Choroid plexus epithelial cell (primary cell): ENCODE measurements at places on chromosomes 11 and 22.
A peak's percentile ranks its signal among the peaks of the same experiment; 100 is the strongest.

GRCh38 chr11:10599388-10600175, 31.1 kb upstream of the LYVE1 start:
- DNase-seq, result peak; percentile 88

- DNase-seq, result no peak
These were observed 17.0 kb upstream of the CDON start for GRCh38 chr11:126079621-126080124.

GRCh38 chr11:44988111-44988510, 37.4 kb upstream of the TP53I11 start:
- no peak for DNase-seq

- no peak for DNase-seq
These were observed 80.8 kb downstream of the NAT10 start for GRCh38 chr11:34185926-34186841.

- no peak for DNase-seq
These were observed 154.4 kb downstream of the NAV2 start for GRCh38 chr11:19867064-19867463.

DNA sequence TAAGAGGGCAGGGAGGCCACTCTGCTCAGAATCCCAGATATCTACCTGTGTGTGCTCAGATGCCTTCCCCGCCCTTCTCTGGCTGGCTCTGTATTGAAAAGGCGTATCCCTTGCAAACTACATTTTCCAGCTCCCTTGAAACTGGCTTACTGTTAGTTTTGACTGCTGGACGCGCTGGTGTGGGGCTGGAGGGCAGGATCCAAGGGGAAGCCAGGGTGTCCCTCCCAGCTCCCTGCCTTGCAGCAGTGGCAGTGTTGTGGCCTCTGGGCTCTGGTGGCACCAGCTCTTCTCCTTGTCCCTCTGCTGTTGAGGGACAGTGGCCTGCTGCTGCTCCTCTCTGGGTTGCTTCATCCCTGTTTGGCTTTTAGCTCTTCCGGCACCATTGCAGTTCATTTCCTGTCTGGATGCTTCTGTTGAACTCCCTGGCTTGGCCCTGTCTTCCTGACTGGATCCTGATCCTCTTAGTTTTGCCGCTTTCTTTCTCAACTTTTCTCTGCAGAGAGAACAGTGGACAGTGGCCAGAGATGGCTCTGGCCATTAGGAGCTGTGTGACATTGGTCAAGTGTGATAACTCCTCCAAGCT, 107.1 kb upstream of the PARVA start:
- peak; percentile 28 for DNase-seq

- DNase-seq, result peak; percentile 66
These were observed 43.4 kb downstream of the GRIK4 start for GRCh38 chr11:120554766-120555432.

DNA sequence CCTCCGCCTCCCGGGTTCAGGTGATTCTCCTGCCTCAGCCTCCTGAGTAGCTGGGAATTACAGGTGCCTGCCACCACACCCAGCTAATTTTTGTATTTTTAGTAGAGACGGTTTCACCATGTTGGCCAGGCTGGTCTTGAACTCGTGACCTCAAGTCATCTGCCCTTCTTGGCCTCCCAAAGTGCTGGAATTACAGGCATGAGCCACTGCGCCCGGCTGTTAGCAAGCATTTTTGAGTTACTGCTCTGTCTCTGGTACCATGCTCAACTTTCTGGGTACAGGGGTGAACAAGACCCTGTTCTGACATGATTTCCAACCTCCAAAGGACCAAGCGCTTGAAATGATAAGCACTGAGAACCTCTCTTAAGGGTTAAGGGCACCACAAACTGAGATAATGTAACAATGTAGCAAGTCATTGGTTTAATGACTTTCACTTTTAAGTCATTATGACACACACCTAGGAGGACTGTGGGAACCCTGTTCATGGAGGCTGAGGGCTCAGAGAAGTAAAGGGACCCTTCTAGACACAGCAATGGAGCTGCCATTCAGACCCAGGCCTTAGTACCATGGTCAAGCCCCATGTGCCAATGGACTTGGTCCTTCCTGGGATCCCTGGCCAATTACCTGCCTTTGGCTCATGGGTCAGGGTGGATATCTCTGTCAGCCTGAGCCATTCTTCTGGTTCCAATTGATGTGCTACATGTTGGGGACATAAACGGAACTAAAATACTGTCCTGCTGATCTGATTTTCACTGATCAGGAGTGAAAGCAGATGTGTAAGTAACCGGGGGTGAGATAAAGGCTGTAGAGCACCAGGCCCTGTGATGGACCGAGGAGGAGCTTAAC, 11.6 kb downstream of the SLC3A2 start:
- DNase-seq, result no peak

DNA sequence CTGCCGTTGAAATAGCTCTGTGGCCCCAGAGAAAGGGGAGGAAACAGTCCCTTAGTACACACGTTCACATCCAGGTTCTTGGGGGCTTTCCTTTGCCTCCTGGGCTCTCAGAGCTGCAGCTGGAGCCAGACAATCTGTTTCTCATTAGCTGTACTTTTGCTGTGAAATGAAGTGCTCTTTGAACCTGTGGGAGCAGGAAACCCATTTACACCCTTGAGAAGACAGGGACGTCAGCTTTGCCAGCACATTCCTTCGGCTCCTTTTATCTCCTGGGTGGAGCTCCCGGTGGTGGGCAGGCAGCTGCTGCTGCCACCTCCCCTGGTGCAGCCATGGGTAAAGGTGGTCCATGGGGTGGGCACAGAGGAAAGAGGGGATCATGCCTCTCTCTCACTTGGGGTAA, 80.6 kb upstream of the TIMP3 start:
- peak; percentile 81 for DNase-seq

DNA sequence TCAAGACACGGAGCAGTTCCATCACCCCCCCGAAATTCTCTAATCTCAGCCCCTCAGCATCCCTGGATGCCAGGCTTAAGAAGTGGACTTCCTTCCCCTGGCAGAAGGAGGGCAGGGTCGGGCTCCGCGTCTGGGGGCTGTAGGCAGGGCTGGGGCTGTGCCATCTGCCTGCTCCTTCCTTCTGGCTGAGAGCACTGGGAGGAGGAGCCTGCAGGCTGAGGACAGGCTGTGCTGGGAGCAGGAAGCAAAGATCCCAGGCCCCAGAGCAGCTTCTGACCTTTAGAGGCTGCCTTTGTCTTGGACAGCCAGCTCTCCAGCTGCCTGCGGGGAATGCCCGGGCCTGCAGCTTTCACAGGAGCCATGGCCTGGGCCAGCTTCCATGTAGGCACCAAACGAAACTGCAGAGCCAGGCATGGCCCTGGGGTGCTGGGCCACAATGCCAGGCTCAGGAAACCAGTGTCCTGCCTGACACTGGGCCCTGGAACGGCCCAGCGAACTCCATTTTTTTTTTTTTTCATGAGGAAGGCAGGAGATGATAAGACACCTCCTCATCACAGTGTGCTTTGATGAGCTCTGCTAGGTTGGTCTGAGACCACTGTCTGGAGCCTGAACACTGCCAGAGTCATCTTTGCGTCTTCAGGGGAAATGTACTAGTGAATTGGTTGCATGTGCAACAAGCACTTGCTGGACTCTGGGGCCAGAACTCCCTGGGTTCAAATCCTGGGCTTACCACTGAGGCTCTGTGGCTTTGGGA, 67.9 kb downstream of the MCM5 start:
- peak; percentile 58 for DNase-seq

DNA sequence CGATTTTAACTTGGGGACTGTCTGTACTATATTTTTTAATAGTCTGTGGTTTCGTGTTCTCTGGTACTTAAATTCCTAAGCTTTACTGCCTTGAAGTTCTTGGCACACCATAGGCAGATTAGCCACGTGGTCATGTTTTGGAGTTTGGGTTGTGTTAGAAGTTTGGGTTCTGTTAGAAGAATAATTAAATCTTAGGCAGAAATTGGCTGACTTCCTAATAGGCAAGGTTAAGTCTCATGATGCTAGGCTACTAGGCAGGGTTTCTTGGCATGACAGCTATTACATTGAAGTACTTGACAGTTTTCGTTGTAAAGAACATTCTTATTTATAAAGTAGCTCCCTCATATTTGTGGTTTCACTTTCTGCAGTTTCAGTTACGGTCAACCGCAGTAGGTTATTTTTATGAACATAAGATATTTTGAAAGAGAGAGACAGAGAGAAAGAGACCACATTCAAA, 30.0 kb upstream of the MMP7 start:
- peak; percentile 95 for DNase-seq

DNA sequence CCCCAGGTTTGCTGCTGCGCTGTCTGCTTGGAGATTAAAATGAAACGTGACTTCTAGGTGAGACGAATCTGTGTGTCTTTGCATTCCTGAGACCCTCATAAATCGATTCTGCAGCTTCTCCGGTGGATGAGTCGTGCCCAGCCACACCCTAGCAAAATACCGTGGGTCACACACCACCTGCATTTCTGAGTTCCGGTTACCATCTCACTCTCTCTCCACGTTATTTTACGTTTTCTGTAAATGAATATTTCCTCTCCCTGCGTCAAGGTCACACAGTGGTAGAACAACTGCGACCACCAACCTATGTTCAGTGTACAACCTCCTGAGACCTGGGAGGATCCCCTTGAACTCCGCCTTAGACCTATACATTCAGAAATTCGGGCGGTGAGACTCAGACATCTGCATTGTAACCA, 1.1 kb downstream of the YWHAH start:
- no peak for DNase-seq

DNA sequence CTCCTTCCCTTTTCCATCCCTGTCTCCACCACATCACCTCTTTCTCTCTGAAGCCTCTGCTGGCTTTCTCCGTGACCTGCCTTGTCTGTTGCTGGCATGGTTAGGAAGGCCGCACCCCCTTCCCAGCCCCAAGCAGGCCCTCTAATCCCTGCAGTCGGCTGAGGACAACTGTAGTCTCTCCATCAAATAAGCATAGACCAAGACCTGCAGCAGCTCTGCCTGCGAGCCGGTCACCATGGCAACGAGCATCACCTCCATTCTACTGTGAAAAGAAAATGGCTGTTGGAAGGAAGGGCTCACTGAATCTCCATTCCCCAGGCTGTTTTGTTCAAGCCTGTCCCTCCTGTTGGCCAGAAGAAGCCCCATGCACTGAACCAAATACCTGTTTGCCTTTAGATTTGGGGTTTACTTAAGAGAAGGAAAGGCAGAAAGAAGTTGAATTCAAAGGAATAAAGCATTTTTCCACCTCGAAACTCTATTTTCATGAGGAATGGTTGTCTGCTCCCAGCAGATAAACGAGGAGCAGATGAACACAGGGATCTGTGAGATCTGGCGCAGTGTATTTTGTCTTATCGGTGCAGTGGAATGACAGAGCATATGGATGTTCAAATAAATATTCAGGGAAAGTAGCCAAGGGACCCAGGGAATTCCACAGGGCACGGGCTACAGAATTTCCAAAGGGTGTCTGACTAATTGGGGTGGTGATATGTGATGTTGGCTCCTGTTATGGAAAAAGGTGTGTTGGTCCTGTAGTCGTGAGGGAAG, 113.1 kb upstream of the TTC12 start:
- no peak for DNase-seq

DNA sequence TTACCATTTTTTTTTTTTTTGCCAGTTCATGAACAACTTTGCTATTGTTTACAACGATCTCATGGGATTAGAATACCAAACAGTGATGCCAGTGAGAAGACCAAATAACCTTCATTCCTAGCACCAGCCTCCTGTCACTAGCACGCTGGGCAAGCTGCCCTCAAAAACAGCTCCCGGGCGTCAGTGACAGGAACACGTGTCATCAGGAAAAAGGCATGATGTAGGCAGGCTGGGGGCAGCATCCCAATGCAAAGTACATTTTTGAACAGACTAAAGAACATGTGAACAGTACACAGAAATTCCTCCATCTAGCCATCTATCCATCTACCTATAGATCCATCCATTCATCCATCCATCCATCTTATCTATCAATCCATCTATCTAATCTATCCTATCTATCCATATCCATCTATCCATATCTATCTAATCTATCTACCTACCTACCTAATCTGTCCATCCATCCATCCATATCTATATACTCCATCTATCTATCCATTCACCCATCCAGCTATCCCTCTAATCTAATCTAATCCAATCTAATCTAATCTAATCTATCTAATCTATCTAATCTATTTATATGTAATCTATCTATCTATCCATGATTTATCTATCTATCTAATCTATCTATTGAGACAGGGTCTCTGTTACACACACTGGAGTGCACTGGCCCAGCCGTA, 378.5 kb downstream of the SHANK2 start:
- DNase-seq, result no peak

GRCh38 chr11:118003456-118003855, 17.3 kb downstream of the IL10RA start:
- DNase-seq, result no peak

DNA sequence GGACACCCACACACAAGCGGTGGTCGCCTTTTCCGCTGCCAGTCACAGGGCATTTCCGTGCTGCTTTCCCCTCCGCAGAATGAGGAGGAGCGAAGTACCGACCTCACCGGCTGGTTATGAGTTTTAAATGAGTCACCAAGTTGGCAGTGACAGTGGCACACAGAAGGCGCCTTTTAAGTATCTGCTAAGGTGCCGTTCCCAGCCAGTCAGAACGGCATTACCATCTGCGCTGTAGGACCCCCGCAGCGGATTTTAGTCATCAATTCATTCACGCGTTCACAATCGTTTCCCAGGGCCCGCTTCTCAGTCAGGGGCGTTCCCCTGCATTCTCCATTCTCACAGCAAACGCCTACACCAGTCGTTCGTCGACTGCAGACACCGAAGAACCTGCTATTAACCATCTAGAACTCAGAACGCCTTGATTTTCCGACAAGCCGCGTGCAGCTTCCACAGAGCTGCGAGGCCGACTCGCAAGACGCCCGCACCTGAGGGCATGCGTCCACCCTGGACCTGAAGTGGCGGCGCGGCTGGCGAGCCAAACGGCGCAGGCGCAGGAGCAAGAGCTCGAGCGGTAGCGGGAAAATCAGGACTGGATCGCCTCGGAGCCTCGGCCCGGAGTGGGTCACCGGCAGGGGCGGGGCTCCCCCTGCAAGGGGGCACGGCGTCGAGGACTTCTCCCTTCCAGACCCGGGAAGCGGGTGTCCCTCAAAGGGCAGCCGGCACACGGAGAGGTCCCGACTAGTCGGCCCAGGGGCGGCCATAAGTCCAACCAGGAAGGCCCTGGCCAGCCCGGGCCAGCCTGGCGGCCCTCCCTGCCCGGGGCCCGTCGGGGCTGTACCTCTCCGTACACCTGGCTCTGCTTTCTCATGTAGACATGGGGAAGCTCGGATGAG, 642 bp downstream of the CYP2R1 start:
- DNase-seq, result peak; percentile 91

- no peak for DNase-seq
These were observed 22.7 kb upstream of the RRM1 start for GRCh38 chr11:4071914-4072313.

- peak; percentile 48 for DNase-seq
These were observed 44.2 kb downstream of the CCDC81 start for GRCh38 chr11:86418917-86419316.

DNA sequence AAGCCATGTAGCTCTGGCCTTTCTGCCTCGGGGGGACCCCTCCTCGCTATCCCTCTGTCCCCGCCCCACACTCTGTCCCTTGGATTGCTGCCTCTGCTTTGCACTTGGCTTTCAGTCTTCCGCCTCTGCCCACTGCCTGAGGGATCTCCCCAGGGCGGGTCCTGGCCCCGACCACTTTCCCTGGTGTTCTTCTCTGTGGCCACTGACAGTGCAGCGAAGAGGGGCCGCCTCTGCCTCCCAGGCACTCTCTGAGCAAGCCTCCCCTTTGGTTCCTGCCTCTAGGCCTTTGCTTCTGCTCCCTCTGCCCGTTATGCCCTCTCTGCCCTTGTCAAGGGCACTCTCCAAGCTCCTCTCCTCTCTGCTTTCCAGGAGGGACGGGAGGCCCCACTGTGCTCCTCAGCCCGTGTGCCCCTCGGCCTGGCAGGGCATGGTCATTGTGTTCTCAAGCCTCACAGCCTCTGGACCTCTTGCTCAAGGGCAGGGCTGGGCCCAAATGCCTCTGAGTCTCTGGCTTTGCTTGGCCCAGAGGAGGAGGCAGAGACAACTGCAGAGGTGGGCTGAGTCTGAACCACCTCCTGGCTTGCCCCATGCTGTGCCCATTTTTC, 5.5 kb upstream of the MPPED1 start:
- no peak for DNase-seq
